ENCODE measurements at places on chromosomes 5 and 9.

- DNase-seq: no peak
Measured at GRCh38 chr5:123511290-123511647, 708 bp upstream of the CSNK1G3 start.

DNA sequence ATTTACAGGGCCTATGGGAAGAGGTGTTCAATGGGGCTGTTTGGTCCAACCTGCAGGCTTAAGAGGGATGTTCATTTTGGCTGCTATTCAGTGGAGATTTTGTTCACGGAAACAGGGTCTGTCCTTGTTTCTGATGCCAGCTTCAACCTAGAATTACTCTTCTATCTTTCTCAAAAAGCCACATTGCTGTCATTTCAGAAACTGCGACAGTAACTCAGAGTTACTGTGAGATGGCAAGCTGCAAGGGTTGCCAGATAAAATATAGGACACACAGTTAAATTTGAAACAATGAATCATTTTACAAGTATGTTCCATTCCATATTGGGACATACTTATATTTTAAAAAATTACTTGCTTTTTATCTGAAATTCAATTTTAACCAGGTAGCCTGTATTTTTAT is 128.0 kb downstream of the NPR3 start:
- DNase-seq: no peak

GRCh38 chr9:72355153-72355552 is 9.9 kb downstream of the ZFAND5 start:
- no peak for DNase-seq

- no peak for DNase-seq
Measured at GRCh38 chr5:109714592-109714991, 24.9 kb downstream of the MAN2A1 start.

DNA sequence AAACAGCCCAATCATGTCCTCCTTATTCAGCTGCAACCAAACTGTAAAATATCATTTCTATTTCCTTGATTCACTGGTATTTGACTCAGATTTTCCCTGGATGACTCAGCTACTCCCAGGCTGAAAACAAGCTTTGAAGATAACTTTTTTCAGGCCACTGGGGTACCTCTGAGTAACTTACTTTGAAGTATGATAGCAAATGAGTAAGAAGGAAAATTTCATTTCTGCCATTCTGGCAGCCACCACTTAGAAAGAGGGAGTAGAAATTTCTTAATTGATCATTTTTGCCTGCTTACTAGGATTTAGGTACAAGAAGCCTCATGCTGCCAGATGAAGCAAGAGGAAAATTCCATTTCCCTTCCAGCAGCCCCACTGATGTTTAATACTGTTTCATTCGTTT is 247.4 kb downstream of the PRELID2 start:
- DNase-seq: no peak

- DNase-seq: no peak
Measured at GRCh38 chr9:106958955-106959657, 96.1 kb downstream of the ZNF462 start.

DNA sequence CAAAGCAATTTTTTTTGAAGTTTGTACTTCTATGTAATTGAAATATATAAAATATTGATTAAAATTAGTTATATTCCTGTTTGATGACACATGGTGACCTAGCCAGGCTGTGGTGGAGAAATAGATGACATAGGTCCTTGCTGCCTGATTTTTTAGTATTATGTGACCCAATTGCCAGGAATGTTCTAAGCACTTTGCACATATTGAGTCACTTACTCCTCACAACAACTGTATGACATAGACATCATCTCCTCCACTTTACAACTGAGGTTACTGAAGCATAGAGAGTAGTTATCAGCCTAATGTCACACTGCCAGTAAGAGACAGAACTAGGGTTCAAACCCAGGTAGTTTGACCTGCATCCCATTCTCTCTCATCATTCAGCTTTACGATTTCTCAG is 26.2 kb upstream of the SNX18 start:
- no peak for DNase-seq

GRCh38 chr5:12934722-12935121 is 1009.8 kb downstream of the DNAH5 start:
- no peak for DNase-seq

GRCh38 chr9:35892051-35892450 is 14.0 kb upstream of the HRCT1 start:
- no peak for DNase-seq

GRCh38 chr9:93813221-93814076 is 141.7 kb downstream of the BARX1 start:
- no peak for DNase-seq

GRCh38 chr9:10003047-10003446 is 609.8 kb downstream of the PTPRD start:
- no peak for DNase-seq

- DNase-seq: no peak
Measured at GRCh38 chr5:102818934-102819333, 63.8 kb downstream of the PAM start.

GRCh38 chr9:133950629-133951111 is 41.5 kb downstream of the VAV2 start:
- no peak for DNase-seq

GRCh38 chr9:133991214-133991921 is 756 bp downstream of the VAV2 start:
- DNase-seq: peak; percentile 2

DNA sequence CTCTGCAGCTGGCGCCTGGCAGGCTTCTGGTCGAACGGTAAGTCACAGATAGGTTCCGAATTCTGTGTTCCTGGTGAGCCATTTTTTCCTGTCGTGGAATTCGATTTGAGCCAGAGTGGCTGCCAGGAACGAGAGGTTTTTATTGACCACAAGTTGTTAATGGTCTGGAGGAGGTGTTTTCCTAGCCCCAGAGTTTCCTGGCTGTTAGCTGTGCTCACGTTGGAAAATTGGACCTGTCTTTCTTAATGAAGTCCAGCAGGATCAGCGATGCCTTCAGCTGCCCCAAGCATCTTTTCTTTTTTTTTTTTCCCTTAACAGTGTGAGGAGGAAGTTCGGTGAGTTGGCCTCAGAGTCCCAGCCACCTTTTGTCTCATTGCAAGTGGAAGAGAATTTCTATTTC is 62.9 kb downstream of the COL5A1 start:
- no peak for DNase-seq

- DNase-seq: no peak
Measured at GRCh38 chr9:4615251-4615650, 46.8 kb upstream of the PLPP6 start.

- no peak for DNase-seq
Measured at GRCh38 chr9:98766586-98766985, 29.8 kb downstream of the ANKS6 start.

DNA sequence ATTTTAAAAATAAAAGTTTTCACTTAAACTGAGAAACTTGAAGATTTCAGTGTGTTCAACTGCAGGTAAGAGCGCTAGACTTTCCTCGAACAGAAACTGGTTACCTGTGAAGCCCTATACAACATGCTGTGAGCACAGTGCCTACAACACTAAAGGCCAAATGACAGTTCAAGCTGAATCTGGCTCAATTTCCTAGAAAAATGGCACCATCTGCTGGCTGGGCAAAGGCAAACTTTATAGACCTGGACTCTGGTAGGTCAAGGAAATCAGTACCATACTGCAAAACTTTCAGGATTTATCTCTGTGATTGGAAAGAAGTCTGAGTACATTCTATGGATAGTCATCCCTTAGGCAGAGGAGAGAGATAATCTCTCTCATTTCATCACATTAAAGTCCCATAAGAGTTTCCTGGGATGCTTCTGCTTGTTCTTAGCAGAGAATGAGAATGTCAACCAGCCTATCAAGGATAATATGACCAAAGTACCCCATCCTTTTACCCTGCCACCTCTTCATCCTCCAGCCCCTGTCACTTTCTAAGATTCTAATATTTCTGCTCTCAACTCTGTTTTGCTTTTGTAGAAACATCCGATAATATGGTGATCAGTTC is 31.8 kb upstream of the FOXB2 start:
- no peak for DNase-seq

- DNase-seq: no peak
Measured at GRCh38 chr5:68137511-68138140, 77.9 kb upstream of the PIK3R1 start.

- DNase-seq: no peak
Measured at GRCh38 chr5:168076561-168076991, 214.9 kb upstream of the WWC1 start.

- no peak for DNase-seq
Measured at GRCh38 chr5:172565455-172565854, 75.6 kb upstream of the NEURL1B start.
